ENCODE measurements at places on chromosomes 2 and 18.

DNA sequence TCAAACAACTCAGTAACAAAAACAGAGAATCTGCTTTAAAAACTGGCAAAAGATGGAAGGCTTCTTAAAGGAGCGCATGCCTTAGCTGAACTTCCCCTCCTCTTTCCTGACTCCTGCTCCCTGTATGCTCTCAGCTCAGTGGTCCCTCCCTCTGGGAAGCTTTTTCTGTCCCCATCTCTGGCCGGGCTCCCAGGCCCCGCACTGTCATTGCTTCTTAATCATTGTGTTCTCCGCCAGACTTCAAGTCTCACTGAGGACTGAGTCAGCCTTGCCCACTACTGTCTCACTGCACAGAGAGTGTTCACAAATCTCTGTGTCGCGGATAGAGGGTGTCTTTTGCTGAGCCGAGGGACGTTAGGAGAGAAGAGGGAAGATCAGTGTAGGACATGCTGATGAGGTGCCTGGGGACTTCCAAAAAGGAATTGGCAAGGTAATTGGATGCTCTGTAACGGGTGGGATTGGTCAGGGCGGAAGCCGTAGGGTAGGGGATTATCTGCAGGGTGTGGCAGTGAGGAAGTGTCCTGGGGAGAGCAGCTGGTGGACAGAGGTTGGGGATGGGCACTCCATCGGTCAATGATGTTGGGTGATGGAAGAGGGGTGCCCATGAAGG lies 16.2 kb downstream of the TOGARAM2 start:
- DNase-seq: no peak

GRCh38 chr2:159946326-159946999 lies 116.0 kb downstream of the PLA2R1 start:
- peak; percentile 17 for DNase-seq

- DNase-seq: no peak
These were observed 127.1 kb downstream of the GALR1 start for GRCh38 chr18:77376733-77377094.

DNA sequence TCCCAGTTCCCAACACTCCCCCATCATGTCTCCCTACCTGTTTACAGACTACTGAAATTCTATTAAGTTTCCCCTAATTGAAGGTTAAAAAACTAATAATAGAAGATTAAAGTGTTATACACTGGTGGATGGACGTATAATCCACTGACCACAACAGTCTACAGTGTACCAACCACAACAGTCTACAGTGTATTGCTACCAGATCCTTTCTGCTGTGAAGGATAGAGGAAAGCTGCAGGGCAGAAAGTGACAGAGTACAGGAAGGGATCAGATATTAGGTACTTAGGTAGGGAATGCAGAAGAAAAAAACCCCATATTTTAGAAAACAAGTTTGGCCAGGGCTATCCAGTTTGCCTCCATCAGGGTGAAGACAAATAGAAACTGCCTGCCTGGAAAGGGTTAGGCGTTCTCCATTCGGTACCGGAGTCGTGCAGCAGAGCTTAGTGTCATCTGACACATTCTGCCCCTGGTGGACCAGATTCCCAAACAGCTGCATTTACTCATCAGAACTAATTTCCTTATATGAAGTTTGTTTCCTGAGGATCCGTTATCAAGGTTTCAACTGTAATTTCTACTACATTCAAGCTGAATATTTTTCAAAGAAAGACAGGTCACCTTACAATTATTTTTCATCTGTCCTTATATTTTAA lies 49.9 kb downstream of the KLF7 start:
- DNase-seq: no peak

GRCh38 chr2:112585400-112585799 lies 991 bp downstream of the CHCHD5 start:
- no peak for DNase-seq

- no peak for DNase-seq
These were observed 283.1 kb downstream of the ZNF407 start for GRCh38 chr18:74880706-74881278.

DNA sequence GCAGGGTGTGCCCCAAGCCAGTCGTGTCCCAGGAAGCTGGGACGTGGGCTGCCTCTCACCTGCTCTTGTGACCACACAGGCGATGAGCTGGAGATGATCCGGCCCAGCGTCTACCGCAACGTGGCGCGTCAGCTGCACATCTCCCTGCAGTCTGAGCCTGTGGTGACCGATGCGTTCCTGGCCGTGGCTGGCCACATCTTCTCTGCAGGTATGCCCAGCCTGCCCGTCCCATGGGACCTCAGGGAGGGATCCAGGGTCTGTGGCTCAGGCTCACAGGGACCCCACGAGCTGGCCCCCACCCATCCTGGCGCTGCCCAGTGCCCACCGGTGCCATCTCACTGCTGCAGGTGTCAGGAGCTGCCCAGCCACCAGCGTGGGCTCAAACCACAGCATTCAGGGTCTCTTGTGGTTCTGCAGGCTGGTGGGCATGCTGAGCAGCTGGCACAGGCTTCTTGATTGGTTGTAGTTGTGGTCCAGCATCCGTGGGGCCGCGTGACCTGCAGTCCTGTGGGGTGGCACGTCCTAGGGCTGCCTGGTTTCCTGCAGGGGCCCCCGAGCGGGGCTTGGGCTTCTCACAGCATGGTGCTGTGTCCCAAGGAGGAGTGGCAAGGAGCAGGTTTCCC lies 3.8 kb downstream of the BOK start:
- no peak for DNase-seq

DNA sequence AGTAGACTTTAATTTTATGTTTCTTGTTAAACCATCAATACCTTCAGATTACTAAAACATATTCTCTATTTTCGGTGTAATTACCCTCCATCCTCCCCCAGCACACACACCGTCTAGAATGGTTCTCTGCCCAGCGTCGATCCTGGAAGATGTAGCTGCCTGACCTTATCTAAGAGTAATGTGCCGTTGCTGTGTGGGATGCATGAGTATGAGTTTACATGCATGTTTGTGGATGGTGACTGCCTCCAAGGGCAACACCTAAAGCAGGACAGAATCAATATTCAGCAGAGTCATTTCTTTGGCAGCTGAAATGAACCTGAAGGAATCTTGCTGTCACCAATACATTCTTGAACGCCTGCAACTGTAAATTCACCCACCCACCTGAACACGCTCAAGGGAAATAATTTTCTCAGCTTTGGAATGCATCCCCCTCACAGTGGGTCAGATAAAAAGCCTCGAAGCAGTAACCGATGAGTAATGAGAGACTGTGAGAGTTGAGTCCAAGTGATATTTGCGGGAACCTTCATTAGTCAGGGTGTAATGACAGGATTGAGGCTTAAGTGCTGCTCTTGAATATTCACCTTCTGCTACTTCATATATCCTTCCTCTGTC lies 155.8 kb upstream of the RND3 start:
- DNase-seq: no peak

DNA sequence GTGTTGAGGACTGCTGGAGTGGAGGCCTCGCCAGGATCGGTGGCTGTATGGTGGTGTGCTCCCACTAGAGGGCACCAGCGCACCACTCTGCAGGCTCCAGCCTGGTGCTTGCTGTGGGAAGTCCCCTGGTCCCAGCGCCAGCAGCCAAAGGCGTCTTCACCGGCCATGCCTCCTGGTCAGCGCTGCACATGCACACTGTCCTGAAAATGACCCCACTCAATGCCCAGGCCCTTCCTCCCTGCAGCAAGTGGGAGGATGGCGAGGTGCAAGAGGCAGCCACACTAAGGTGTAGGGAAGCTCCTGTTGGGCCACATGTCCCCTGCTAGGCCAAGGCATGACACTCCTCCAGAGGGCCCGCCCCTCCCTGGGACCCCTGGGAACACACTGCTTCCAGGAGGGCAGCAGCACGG lies 136.5 kb downstream of the CTIF start:
- peak; percentile 27 for DNase-seq

- DNase-seq: peak; percentile 93
These were observed 25.1 kb downstream of the ANXA4 start for GRCh38 chr2:69767034-69767433.

DNA sequence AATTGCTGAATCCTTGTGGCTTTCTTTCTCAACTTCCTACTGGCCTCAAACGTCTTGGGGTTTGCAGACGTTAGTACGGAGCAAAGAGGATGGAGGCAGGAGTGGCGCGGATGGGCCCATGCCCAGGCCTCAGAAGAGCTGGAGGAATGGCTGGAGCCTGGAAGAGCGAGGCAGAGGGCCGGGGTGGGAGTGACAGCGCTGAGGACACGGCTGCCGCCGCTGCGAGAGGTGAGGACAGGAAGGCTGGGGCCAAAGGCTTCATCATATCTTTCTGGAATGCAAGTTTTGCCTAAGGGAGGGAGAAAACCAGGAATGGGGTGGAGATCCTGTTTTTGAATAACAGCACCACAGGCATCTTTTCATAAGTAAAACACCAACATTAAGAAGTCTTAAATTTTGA lies 178.5 kb upstream of the SESTD1 start:
- no peak for DNase-seq

DNA sequence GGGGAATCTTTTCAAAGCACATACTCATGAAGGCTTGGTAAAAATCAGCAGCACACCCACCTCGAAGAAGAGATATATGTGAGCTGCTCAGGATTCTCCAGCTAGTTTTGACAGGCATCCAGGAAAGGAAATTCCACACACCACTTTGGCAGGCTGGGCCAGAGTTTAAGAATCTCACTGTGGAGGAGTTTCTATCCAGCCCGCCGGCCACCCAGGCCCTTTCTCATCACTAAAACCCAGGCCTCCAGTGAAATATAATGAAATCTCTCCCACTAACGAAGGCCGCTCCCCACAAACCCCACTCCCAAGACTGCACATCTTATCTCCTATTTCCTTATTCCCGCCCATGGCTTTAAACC lies 202.0 kb downstream of the GLI2 start:
- no peak for DNase-seq

- no peak for DNase-seq
These were observed 350.7 kb upstream of the SPRED2 start for GRCh38 chr2:65782996-65783650.

DNA sequence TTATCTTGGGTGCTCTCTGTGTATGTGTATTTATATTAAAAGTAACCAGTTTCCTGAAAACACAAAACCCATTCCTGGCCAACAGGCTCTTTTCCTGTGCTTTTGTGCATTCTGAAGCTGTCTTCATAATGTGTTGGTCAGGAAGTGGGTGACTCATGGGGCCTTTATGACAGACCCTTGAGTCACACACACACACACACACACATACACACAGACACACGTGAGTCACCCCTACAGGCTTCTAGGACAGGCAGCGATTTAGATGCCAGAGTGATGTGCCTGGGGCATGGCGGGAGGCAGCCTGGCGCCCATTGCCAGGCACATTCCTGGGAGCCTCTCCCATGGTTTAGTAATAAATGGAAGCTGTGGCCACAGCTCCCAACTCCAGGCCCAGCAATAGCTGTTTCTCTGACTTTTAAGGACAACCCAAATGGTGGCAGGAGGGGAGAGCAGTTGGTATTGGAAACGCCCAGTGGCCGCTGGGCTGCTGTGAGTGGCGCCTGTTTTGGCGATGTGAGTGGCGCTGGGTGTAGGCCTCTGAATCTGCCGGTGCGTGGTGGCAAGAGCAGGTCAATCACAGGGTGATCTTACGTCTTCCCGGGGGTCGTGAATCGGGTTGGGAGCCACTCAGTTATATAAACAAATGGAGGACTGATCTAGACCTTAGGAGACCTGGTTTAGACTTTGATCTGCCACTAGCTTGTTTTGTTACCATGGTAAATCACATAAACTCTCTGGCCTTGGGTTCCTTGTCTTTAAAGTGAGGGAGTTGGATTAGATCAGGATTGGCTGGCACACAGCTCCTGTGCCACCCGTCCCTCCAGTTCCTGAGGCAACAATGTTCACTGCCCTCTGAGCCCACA lies 150.7 kb upstream of the DLX2 start:
- no peak for DNase-seq

DNA sequence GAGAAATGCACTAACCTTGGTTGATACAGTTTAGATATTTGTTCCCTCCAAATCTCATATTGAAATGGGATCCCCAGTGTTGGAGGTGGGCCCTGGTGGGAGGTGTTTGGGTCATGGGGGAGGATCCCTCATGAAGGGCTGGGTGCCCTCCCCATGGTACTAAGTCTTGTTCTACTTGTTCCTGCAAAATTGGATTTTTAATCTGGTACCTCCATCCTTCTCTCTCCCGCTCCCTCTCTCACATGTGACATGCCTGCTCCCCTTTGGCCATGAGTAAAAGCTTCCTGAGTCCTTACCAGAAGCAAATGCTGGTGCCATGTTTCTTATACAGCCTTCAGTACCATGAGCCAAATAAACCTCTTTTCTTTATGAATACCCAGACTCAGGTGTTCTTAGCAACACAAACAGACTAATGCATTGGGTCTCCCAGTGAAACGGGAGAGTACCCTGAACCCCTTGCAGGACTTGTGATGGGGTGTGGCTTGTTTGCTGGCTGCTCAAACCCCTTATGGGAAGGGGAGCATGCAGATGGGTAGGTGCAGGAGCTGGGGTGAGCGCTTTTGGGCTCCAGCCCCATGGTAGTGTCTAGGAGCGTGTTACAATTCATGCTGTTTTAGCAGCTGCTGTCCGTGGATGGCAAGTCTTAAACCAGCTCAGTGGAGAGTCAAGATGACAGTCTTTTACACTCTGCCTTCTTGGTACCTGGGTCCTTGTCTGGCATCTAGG lies 27.2 kb downstream of the FAHD2B start:
- DNase-seq: no peak

DNA sequence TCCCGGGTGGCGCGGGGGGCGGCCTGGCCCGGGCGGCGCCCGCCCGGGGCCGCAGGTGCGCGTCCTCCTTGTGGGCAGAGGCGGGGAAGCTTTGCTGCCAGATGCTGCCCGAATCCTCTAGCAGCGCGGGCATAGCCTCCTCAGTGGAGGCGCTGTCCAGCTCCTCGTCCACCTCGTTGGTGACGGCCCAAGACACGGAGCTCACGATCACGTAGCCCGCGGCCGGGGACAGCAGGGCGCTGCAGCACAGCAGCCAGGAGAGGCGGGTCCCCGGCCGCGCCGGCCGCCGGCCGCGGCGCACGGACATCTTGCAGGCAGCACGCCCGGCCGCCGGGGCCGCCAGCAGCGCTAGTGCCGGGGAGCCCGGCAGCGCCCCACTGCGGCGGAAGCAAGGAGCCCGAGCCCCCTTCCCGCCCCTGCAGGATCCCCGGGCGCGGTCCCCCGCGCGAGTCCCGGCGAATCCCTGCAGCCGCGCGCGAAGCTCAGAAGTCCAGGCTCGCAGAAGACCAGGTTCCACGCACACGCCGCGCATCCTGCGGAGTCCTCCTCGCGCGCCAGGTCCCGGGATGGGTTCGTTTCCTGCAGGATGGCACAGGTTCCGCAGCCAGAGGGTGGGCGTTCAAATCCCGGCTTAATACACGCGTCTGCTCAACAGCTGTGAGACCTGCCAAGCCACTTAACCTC lies at the start of gene CREG2:
Gene CREG2, minus strand, starts transcription at position 353 of the 684 bp plus-strand sequence. Its CDS starts 46 bp downstream, at position 307.
- no peak for DNase-seq

GRCh38 chr2:56624181-56624580 lies 440.4 kb downstream of the CCDC85A start:
- no peak for DNase-seq
